Inflammatory macrophage treated with lipopolysaccharide for 4 hours (primary cell): ENCODE measurements at places on chromosomes 11 and 22.

DNA sequence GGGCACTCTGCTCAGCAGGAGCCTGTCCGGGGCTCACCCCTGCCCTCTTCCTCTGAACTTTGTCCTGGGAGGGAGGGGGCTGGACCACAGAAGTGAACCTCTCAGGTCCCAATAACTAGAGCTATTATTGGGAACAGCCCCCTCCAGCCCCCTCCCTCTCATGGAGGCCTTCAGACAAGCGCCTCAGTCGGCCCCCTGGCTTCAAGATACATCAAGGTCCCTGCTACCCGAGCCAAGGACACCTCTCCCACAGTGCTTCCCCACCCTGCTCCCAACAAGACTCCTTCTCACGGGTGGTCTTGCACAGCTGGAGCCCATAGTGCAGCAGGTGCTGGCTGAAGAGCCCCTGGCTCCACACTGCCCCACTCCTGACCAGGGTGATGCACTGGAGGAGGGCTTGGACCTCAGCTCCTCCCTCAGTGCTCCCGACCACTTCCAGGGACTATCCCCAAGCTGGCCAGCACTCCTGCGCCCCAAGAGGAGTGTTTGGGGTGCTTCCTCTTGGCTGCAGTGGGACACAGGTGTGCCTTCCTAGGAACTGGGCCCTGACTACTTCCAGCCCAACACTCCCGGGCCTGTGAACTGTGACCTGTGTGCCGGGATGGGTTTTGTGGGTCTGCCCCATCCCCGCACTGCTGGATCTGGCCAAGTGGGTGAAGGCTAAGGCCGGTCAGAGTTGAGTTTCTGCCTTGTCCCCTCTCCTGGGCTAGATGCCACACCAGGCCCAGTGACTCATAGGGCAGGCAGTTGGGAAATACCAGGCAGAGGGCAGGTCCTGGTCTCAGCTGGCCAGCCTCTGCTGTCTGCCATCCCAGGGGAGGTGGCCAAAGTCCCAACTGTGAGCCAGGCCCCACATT is 2.2 kb downstream of the PNPLA2 start:
- peak; percentile 81 for DNase-seq

DNA sequence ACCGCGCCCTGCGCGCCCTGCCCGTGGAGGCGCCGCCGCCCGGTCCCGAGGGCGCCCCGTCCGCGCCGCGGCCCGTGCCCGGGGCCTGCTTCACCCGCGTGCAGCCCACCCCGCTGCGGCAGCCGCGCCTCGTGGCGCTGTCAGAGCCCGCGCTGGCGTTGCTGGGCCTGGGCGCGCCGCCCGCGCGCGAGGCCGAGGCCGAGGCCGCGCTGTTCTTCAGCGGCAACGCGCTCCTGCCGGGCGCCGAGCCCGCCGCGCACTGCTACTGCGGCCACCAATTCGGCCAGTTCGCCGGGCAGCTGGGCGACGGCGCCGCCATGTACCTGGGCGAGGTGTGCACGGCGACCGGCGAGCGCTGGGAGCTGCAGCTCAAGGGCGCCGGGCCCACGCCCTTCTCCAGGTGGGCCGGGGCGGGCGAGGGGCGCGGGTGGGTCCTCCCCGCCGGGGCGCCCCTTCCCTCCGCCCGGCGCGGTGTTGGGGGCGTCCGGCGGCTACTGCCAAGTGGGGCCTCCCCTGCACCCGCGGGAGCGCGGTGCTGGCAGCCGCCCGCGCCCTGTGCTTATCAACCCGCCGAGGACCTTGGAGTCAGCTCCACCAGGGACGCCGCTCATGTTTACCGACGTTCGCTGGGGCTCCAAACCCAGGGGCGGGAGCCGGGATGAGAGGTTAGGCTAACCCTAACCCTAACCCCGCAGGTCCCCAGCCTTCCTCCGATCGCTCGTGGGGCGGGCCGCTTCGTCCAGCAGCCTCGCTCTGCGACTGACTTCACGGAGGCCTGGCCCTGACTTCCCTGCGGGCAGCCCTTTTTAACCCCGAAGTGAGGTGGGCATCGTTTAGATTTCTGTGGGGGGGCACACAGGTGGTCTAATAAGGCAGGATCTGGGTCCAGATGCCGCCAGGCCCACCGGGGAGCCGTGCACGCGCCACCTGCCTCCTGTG is 649 bp downstream of the SELENOO start:
- peak; percentile 13 for DNase-seq

DNA sequence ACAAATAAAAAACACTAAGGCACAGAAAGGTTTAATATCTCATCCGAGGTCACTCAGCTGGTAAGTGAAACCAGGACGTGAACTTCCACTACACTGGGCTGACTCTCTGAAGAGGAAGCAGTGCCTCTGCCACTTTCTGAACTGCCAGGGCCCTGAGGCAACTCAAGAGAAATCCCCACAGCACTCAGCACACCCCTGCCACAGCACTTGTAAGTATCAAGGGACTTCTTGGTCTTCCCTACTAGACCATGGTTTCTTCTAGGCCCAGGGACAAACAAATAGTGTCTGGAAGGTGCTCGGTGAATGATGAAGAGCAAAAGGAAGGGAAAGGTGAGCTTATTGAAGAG is 49.7 kb downstream of the RPL27A start:
- peak; percentile 66 for DNase-seq

DNA sequence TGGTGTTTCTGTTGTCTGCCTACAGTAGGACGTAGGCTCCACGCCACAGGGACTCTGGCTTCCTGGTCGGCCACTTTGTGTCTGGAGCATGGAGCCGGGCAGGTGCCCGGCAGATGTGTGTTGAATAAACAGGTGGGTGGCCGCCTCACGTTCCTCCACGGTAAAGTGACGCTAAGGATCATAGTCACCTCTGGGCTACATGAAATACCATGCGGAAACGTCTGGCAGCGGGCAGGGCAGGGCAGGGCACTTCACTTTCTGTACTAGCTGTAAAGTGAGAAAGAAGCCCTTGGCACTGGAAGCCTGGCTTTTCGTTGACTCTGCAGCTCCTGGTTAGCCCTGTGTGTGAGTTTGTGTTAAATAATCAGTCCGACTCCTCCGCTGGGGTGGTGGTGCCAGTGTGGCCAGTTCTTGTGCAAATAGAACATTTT is 52.4 kb downstream of the MCM5 start:
- DNase-seq, result no peak

GRCh38 chr11:108654994-108655631 is 9.8 kb upstream of the DDX10 start:
- DNase-seq, result peak; percentile 21

DNA sequence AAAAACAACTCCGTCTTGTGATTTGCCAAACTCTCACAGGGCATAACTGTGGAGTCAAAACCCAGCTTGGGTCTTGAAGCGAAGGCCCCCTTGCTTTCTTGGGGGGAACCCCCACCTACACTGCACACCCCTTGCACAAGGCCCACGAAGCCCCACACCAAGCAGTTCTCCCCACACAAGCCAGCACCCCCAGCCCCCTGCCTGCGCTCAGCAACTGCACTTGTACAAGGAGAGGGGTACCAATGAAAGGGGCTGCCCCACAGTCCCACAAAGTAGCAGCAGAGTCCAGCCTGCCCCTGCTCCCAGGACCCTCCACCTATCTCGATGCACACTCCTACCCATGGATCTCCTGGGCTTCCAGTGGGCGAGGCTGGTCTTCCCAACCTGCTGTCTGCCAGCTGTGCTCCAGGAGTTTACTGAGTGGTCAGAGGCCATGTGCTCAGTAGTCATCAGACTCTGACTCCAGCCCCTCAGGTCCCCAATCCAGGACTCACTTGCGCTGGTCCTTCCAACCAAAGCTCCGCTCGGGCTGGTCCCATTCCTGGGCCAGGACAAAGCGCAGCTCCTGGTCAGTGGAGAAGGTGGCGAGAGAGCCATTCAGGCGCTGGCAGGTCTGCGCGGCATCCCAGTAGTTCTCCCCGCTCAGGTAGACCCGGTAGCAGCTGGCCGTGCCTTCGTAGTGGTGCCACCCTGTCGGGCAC is 57.7 kb downstream of the DGCR2 start:
- no peak for DNase-seq

DNA sequence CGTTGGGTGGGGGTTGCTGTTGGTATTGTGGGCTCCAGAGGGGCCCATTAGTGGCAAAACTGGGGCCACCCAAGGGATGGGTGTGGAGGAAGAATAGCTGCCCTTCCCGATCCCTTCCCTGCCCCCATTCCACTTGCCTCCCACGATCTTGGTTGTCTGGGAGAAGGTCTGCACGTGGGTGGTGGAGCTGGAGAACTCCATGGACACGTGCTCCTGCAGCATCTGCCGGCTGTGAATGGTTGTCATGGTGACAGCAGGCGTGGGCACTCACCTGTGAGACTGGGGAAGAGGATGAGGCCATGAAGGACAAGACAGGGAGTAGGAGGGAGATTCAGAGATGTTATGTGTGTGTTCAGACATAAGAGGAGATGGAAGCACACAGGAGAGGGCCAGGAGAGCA is 2.0 kb downstream of the IGSF22 start:
- DNase-seq, result no peak

DNA sequence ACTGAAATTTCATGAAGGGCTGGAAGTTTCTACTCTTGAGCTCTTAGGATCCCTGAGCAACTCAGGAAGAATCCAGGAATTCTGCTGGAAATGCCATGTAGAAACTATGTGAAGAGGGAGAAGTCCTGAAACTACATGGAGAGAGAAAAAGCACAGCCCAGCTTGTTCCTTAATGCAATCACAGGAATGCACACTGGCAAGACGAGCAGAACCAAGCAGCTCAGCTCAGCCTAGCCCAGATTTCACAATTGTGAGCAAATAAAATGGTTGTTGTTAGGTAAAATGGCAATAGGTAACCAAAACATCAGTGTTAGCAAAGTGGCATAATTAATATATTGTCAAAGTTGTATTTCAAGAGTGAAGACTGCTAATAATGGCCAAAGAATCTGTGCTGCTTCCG is 28.1 kb downstream of the ZNF214 start:
- no peak for DNase-seq

GRCh38 chr11:84800755-84801346 is 826.3 kb downstream of the DLG2 start:
- DNase-seq, result no peak

DNA sequence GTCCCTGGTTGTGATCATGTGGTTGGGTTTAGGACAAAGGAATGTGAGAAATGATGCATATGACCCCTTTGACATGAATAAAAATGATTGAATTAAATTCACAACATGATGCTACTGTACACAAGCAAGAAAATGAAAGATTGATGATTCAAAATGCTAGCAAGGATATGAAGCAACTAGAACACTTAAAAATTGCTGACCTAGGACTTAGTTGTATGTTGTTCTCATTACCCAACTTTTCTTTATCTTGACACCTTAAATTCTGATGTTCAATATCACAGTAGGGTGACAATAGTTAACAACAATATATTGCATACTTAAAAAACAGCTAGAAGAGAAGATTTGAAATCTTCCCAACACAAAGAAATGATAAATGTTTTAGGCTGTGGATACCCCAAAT is 20.6 kb downstream of the OR52A5 start:
- DNase-seq, result no peak

DNA sequence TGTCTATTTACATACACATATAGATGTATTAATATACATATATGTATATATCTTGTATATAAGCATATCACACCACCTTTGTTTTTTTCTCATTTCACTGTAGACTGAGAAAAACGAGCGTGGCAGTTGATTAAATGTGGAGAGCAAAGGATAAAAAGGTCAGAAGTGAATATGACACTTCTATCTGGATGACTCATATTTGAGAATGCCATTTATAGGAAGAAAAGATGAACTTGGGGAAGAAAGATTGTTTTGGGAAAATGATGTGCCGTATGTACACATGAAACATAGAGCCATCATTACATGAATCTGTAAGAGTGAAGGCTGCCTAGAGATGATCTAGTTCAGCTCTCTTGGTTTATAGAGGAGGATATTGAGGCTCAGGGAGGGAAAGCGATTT is 28.7 kb downstream of the AMOTL1 start:
- no peak for DNase-seq

DNA sequence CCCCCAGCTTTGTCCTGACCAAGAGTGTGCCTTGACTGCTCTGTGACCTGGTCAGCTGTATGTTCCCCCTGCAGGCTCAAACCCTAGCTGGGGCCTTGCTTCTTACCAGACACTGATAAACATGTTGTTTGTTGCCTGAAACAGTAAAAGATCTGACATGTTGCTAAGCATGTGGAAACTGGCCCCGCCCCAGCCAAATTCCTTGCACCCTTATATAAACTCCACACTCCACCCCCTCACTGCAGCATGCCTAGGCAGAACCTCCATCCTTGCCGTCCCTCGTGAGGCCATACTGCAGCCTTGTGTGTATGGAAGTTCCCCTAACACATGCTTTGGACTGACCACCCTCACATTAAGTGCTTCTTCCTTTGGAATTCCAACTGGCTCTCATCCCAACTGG is 27.3 kb downstream of the LRRC74B start:
- no peak for DNase-seq

GRCh38 chr11:110311783-110312579 is 15.6 kb upstream of the RDX start:
- peak; percentile 88 for DNase-seq

DNA sequence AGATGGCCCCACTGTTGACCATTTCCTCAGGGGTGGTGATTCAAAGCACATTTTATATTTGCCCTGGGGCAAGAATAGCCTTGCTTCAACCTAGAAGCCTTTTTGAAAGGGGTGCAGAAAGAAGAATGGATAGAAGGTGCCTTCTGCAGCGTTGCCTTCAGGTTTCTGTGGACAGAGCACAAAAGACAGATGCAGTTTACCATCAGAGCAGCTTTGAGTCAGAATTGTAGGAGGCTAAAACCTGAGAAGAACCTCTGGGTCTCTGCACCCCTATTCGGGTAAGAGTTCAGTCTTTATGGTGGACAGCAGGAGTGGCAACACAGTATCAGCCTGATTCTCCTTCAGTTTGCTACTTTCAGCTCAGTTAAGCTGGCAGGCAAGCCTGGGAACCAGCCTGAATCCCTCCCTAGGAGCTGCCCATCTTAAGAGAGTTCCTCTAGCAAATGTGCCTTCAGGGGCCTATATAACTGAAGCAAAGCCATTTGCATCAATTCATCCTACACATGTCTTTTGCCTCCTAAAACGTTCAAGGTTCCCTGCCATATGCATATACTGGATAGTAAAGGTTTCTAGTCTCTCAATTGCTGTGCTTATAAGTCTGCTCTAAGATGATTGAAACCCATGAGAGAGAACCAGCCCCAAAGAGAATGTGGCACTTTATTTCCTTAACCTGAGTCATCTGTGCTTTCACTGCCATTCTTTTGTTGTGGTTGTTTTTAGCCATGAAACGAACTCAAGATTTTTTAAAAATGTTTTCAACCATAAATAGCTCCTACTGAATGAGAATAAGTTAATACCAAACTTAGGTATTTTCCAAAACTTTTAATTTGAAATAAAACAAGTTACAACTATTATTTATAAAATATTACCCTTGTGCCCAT is 123.0 kb downstream of the TRIM44 start:
- DNase-seq, result no peak

GRCh38 chr11:57761301-57762234 is at the start of gene CTNND1:
Gene CTNND1, plus strand, starts transcription at chr11:57761802. Its CDS starts 29,677 bp downstream, at chr11:57791479.
- DNase-seq, result peak; percentile 95

- no peak for DNase-seq
These were observed 531.1 kb downstream of the TBC1D22A start for GRCh38 chr22:47293368-47294221.

- DNase-seq, result no peak
These were observed 25.2 kb upstream of the CCDC86 start for GRCh38 chr11:60816590-60817157.
